ENCODE measurements at places on chromosomes 2 and 18.

DNA sequence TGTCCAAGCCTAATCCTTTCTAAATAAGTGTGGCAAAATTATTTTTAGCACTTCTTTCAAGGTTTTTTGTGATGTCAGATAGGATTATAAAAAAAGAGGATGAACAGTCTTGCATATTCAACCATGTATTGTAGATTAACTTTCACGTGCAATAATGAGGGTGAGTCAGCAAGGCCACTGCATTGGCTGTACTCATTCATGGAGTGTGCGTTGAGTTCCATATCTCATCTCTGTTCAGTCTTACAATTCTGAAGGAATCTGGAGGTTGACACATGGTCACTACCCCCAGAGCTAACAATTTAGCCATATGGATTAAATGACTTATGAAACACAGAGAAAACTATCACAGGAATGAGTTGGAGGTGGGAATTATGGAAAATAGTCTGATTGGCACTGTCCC lies 810.5 kb downstream of the SLC4A3 start:
- no peak for DNase-seq

GRCh38 chr18:69956057-69956456 lies 8.4 kb upstream of the CD226 start:
- no peak for DNase-seq

GRCh38 chr18:34126121-34126520 lies 98.6 kb downstream of the NOL4 start:
- DNase-seq: no peak

DNA sequence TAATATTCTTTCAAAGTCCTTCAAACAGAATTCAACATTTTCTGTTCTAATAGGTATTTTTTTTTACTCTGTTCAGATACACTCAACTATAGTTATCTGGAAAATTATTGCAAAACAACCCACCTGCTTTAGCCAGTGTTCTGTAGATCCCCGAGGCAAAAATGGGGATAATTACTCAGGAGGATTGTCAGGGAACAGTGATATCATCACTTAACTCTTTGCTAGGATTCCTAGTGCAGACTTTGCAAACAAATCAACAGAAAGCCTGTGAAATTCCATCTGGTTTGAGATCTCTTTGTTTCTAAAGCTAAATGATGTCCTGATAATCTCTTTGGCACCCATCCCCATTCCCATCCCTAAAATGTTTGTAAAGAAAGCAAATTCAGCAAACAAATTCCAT lies 413.6 kb upstream of the MEIS1 start:
- no peak for DNase-seq

DNA sequence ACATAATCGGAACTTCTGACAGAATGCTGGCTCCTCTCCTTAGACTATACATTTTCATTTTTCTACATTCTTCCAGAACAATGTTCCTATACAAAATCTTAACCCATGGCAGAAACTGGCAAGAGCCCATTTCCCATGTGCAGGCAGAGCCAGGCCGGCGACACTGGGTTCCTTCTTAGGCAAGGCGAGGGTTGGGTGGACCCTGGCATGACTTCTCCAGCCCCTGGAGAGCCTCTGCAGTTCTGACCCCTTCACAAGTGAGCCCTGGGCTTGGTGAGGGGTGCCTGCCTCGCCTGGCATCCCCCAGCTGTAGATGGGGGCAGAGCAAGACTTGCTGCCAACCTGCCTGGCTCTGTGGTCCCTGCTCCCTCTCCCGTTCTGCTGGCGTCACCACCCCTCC lies 5.0 kb downstream of the GYPC start:
- DNase-seq: no peak
